ENCODE measurements at places on chromosomes 2 and 18. TPM values are rescaled to one million over a fixed set of nuclear protein-coding genes. Genes with fewer than 3 reads are reported as not detected.

DNA sequence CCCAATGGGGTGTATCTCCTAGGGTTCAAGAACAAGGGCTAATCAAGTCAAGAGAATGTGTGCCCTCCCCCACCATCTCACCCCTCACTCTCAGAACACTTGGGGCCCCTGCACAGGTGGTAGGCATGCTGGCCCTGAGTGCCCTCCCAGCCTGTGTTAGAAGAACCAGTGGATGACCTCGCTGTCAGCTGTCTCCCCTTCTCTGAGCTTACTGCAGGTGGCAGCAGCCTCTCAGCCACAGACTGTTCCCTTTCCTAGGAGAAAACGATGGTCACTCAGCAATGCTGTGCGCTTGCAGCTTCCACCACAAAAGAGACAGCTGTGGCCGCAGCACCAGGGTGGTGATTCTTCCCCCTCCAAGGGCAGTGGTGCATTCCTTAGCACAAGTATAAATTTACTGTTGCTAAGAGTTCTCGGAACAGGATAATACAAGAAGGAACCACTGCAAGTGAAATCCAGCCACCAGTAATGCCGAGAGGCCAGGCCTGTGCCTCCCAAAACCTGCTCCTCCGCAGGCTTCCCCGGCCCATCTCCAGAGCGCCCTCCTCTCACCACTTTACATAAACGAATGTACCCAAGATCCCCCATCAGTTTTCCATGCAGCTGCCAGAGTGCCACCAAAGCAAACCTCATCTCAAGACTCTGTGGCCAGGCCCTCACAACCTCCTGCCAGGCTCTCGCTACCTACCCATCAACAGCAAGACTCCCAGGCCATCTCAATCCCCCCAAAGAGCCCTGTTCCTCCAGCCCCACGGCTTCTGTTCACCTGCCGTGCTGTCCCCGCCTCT lies 935 bp upstream of the RAMP1 start:
- no peak for DNase-seq

GRCh38 chr2:234754126-234754525 lies 197.7 kb upstream of the SH3BP4 start:
- DNase-seq: no peak

DNA sequence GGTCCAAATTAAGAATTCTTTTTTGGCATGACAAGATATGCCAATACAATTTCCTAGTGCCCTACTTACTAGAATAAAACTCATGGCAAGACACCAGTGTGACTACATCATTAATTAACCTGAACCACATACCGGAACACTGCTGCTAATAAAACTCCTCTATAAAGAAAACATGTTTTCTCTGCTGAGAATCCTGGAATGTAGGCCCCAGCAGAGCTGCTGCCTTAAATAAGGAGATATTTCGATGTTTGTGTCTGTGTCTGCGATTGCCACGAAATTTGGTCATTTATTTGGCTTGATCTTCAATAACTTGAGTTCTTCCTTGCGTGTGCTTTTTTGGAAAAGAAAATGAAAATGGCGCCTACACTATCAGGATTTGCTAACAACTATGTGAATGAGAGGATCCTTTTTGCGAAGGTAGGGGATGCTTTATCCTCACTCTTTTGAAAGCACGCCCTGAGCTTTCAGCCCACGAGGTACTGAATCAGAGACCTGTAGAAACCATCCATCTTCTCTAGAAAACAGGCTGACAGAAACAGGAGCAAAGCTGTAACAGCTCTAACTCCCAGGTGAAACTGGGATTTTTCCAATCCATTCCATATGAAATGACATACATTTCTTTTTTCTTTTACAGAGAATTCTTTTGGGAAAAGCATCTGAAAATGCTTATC lies 27.0 kb downstream of the KLF7 start:
- DNase-seq: no peak

GRCh38 chr2:25912851-25913695 lies 34.8 kb upstream of the ASXL2 start:
- no peak for DNase-seq

DNA sequence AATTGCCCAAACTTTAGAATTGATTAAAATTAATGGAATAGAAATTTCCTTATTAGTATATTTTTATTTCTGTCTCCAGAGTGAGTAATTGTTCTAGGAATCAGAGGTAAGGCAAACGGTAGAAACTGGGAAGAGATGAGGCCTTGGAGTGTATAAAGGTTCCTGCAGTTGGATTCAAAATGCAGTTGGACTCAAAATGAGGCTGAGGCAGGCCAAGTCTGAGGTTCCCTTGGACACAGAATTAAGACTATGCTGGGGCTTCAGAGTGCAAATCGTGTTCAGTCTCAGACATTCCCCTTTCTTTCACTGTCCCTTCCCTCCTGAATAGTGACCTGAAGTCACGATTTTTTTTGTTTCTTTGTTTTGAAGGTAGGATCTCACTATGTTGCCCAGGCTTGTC lies 746.9 kb upstream of the NRXN1 start:
- DNase-seq: no peak

DNA sequence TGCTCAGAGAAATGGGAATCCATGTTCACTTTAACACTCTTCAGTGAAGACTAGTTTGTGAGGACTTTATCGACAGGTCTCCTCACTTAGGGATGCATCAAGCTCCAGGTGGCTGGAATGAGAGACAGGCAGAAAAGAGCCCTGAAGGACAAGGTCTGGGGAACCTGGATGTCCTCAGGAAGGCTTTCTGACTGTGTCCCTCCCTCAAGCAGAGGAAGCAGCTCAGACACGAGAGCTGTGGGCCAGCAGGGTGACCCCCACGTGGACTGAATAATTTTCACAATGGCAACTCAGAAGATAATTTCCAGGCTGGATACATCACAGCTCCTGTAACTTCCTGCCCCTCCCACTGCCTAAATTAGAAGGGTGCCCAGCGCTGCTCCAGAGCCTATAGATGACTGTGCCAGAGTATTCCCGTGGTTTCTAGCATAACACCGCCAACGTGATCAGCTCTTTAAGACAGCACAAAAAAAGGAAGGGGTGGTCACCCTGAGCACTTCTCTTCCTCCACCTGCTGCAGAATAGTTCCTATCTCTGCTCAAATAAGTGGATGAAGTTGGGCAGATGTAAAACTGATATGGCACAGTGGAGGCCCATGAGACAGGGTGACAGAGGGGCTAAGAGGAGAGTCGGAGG lies 25.7 kb upstream of the NCK2 start:
- no peak for DNase-seq

- no peak for DNase-seq
Measured at GRCh38 chr2:212777020-212777491, 238.5 kb upstream of the ERBB4 start.

DNA sequence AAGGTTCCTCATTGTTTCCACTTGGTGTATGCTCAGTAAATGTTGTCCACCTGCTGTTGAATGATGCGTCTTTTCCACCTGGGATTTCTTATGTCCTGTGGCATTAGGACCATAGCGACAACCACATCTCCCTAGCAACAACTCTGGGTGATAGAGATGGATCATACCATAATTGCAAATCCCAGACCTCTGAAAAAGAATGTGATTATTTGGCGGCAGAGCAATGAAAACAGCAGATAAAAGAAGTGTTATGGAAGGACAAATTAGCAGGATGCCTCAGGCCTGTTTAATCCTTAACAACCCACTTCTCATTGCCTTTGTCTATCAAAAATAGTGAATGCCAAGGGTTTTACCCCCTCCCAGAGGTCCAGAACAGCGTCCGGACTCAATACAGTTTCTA lies 278.9 kb downstream of the TSN start:
- DNase-seq: no peak

DNA sequence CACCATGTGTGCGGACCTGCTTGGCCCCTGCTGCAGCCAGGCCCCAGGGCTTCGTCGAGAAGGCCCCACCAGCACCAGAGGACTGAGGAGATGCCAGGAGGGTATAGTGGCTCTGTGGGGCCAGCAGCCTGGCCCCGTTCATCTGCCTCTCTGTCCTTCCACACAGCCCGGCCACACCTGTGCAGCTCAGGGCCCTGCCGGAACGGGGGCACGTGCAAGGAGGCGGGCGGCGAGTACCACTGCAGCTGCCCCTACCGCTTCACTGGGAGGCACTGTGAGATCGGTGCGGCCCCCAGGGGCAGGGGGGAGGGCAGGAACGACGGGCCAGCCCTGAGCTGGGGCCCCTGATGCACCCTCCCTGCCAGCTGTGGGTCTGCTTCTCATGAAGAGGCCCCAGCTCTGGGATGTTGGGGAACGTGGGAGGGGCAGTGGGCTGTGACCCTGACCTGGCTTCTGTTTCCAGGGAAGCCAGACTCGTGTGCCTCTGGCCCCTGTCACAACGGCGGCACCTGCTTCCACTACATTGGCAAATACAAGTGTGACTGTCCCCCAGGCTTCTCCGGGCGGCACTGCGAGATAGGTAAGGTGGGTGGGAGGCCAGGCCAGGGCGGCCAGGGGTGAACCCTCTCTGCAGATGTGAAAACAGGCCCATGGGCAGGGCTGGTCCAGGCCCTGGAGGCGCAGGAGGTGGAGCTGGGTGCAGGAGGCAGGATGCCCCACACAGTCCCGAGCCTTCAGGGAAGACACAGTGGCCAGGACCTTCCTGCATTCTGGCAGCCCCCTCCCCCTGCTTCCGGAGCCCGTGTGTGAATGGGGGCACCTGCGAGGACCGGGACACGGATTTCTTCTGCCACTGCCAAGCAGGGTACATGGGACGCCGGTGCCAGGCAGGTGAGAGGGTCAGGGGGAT lies 50.3 kb downstream of the MTERF4 start:
- no peak for DNase-seq

- DNase-seq: no peak
Measured at GRCh38 chr2:140424471-140424870, 1644.3 kb upstream of the NXPH2 start.

- DNase-seq: no peak
Measured at GRCh38 chr2:157528963-157529751, 85.3 kb upstream of the CYTIP start.

GRCh38 chr2:45285311-45285710 lies 276.1 kb upstream of the SIX2 start:
- no peak for DNase-seq

- no peak for DNase-seq
Measured at GRCh38 chr2:23409248-23409647, 24.3 kb downstream of the KLHL29 start.

DNA sequence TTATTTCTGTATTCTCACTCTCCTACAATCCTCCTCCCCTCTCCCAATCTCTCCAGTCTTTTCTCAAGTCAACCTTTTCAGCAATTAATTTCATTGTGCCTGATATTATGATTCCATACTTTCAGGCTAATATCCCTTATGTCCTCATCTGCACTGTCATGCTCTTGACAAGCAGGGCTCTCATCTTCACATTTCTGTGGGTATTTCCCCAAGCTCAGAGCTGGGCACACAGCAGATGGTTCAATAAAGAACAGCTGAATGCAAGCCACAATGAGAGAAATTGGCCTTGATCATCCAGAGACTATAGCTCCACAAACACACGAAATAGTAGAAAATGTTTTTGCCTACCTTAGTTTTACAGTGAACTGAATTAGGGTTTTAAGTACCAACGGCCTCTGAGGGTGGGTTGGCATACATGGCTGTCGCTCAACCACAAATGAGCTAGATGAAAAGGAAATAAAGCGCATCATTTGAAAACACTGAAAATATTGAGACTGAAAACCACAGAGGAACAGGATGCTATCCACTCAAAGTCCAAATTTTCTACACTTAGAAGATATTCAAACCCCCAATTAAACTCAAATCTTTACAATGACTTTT lies 47.5 kb upstream of the STAT1 start:
- DNase-seq: no peak

GRCh38 chr18:27298214-27298804 lies 113.2 kb upstream of the CHST9 start:
- no peak for DNase-seq

DNA sequence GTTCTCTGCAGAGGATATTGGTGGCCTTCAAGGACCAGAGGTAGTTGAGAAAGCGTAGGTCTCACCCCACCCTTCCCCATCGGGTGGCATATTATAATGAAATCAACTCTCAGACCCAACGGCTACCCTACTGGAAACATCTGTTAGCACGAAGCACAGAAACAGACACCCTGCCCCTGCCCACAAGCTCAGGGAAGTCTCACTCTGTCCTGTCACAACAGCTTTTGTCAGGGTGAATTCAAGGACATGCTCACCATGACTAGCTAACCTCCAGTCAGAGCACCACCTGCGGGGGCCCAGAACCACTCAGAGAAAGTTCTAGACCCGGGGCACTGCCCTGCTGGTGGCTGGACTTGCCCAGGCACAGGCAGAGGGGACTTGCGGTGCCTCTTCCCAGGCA lies 3.5 kb upstream of the B3GNT7 start:
- no peak for DNase-seq

GRCh38 chr2:178397002-178397605 lies 53.9 kb downstream of the PRKRA start:
- no peak for DNase-seq

CNRIP1 gene
- 0.13 TPM for total RNA-seq

NRP2 gene
- 1.6 TPM for total RNA-seq

VWC2L gene
- not detected for total RNA-seq

TNFRSF11A gene
- total RNA-seq: 1.3 TPM

CD226 gene
- 129 TPM for total RNA-seq

All from activated T-cell treated with anti-CD3 and anti-CD28 coated beads, Interleukin-2, amount 50 U/mL, for 4 hours (primary cell).